Urinary bladder (tissue), 4 donors: ENCODE measurements at places on chromosomes 11 and 22.

DNA sequence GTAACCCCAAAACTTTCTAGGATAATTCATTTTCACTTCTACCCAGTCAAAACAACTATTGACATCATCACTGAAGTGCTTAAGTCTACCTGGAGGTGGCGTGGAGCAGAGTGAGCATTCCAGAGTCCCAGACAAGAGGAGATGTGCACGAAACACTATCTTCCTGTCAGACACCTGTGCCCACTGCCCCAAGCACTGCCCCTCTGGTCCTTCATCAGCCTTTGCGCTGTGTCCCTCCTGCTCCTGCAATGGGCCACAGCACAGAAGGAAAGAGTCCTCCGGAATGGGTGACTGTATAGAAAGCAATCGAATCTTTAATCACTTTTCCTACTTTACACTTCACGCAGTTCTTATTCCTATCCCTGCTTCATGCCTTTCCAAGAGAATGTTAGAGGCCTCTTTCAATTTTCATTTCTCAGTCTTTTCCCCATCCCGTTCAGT, 512 bp upstream of the GRIA4 start:
- DNase-seq: no peak

GRCh38 chr11:46210133-46210636, 67.3 kb upstream of the CREB3L1 start:
- DNase-seq: no peak

GRCh38 chr22:43501878-43502277, 90.1 kb downstream of the MPPED1 start:
- no peak for DNase-seq

GRCh38 chr11:76810151-76810853, 27.1 kb downstream of the TSKU start:
- DNase-seq: no peak

GRCh38 chr11:124749912-124750311, 2.1 kb downstream of the VSIG2 start:
- no peak for DNase-seq

DNA sequence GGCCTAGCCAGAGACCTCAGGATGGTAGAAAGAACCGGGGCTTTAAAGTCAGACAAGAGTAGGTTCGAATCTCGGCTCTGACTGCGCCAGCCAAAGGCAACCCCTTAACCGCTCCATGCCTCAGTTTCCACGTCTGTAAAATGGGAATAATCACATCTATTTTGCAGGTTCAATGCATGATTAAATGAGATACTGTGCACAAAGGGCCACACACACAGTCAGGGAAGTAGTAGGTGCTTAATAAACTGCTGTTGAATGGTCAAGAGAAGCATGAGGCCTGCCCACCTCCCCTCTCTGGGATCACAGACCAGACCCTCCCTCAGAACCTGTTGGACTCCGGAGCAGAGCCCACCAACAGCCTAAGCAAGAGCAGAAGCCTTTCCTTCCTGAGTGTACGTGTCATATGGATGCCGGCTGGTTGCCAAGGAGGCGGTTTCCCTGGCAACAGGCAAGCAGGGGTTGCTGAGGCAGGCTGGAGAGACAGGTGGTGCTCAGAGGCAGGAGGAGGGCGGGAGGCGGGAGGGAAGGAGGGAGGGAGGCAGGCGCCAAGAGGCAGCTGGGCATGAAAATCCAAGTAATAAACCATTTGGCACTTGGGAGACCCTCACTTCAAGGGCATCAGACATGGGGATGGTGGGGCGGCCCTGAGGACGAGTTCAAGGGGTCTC, 43.9 kb downstream of the NFAM1 start:
- no peak for DNase-seq

DNA sequence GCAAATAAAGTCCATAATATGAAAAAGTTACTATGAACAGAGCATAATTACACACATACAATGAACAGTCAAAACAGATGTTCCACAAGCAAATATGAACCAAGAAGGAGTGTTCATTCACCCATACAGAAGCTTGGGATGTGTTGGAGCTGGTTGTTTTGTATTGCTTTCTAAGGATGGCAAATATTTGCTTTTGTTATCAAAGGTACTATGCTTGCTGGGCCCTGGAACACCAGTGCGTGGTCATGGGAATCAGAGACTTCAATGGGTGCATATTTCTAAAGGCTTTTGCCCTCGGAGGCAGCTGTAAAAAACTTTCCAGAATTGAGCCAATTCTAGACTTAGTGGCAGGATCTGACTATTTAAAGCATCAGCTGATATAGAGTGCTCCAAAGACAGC, 85.1 kb downstream of the BARX2 start:
- DNase-seq: no peak
